ENCODE measurements at places on chromosomes 12 and 14.

GRCh38 chr14:95489214-95490137 is 27.0 kb downstream of the SYNE3 start:
- no peak for DNase-seq

GRCh38 chr12:93302331-93303229 is 75.1 kb upstream of the NUDT4 start:
- DNase-seq = no peak

GRCh38 chr12:97426492-97427116 is 36.0 kb upstream of the RMST start:
- no peak for DNase-seq

DNA sequence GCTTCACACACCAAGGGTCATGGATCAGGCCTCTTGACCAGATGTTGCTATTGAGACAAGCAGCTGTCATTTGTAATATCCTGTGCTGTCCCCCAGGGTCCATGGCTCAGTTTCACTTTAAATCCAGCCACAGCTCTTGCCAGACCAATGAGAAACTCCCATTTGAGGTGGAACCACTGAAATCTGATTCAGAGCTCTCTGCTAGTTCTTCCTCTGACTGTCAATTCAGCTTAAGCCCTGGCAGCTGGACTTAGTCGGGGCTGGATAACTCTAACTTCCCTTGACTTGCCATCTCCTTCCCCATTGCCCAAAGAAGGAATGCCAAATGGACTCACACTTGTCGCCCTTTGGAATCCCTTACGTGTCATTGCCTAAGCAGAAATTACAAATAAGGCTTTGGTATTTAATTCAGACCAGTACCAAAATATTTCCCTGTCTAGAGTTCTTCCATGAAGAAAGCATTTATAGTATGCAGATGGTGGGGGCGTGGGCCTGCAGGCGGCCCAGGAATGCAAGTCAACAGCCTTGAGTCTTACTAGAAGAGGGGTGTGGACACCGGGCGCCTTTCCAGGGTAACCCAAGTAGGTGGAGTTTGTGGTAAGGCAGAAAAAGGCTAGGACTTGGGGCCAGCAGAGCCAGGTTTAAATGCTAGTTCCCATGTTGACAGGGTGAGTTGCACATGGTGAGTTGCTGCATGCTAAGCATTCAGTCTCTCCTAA is 96.9 kb upstream of the TMPO start:
- DNase-seq = no peak

DNA sequence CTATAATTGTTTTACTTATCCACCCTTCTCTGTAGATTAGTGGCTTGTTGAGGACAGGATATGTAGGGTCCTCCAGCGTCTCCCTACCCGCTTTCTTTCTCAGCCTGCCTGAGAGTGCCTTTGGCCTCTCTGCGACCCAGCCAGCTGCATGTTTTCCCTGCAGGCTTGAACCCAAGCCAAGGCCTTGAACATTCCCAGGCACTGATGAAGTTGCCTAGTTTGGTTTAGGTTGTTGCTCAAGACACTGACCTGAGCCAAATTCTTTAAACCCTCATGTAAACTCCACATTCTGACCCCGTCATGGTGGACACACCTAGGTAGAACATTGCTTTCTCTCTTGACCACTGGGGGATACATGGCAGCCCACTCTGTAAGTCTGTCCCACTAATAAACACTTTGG is 33.4 kb upstream of the TXNRD1 start:
- no peak for DNase-seq
